ENCODE measurements at places on chromosomes 3 and 15.

DNA sequence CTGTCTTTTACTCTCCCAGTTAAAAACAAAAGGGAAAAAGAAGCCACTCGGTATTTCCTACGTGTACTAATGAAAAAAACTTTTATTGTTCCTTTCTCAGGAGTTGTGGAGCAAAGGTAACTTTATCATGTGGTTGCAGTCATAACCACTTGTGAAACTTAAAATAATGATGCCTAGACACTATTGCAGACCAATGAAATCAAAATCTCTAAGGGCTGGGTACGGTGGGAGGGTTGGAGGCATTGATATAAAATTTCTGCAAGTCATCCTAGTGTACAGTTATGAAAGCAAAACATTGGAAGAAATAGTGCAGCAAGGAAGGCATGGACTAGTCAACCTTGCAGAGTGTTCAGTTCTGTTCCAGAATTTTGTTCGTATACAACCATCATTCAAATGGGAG, 808.8 kb downstream of the TUSC7 start:
- no peak for DNase-seq

GRCh38 chr15:88716543-88717381, 77.9 kb downstream of the ISG20 start:
- DNase-seq, result no peak

DNA sequence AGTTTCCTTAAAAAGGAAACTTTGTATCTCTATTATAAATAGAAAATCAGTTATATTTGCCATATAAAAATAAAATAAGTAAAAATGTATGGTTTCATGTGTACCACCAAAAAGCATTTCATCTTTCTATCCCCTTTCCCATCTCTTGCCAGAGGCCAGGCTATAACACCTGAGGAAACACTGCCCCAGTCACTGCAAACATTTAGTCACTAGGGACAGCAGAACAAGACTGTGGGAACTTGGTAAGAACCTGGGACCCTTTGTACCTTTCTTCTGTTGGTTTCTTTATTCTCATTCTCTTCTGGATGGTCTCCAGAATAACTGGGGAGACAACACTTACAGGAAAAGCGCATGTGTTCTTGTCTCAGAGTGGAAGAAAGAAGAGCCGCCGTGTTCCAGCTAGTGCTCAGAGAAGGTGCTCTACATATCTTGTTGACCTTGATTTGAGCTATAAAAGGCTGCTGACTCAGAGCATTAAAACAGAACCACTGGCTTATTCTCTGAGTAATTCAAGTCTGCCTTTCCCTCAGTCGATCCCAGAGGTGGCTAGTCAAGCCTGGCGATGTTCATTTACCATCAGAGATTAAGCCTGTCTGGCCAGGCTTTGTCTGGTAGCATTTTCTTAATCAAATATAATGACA, 361.6 kb downstream of the RBMS3 start:
- no peak for DNase-seq

GRCh38 chr3:140760324-140761075, 82.6 kb downstream of the TRIM42 start:
- DNase-seq, result no peak

DNA sequence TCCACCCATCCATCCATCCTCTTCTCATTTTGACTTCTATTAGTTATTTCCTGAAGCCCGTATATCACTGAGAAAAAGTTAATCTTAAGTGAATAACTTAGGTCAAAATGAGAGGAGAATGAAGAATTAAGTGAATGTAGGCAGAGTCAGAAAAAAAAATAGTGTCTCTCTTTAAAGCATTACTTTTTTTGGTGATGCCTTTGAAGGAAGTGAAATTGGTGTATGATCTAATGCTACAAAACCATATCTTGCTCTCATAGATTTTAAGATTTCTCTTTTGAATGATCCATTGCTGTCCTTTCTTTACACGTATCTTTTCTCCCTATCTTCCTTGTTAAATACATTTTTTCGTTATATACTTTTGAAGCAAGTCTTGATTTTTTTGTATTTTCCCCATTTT, 23.4 kb downstream of the FNDC3B start:
- no peak for DNase-seq

GRCh38 chr3:49415931-49416601, 3.8 kb downstream of the TCTA start:
- DNase-seq, result peak; percentile 93

GRCh38 chr3:76888856-76889255, 151.0 kb upstream of the ROBO2 start:
- no peak for DNase-seq

DNA sequence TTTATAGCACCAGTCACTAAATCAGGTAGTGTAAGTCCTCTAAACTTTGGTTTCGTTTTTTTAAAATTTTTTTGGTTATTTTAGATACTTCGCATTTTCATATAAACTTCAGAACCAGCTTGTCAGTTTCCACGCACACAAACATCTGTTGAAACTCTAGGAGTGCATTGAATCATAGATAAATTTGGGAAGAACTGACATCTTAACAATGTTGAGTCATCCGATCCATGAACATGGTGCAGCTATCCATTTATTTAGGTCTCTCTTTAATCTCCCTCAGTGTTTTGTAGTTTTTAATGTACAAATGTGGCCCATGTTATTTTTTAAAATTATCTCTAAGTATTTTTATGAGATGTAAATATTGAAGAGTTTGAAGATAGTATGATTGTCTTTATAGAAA, 17.7 kb downstream of the TICRR start:
- DNase-seq, result no peak

- no peak for DNase-seq
Observed at GRCh38 chr15:56598991-56599390, 134.1 kb upstream of the MNS1 start.

GRCh38 chr3:101689286-101689685, 2.8 kb upstream of the RPL24 start:
- no peak for DNase-seq

GRCh38 chr15:47586653-47587224, 130.6 kb upstream of the SEMA6D start:
- DNase-seq, result no peak

DNA sequence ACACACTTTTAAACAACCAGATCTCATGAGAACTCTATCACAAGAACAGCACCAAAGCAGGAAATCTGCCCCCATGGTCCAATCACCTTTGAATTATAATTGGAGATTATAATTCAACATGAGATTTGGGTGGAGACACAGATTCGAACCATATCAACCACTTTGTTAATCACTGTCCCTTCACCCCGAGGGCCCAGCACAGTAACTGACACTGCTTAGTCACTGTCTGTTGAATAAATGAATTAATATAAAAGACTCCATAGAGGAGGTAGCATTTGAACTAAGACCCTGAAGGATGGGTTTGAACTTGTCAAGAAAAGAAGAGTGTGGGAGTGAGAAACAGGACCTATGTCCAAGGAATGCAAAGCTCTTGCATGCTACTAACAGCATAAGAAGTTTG, 276.4 kb downstream of the SHOX2 start:
- DNase-seq, result no peak

- DNase-seq, result no peak
Observed at GRCh38 chr3:5219216-5219615, 31.7 kb downstream of the EDEM1 start.

DNA sequence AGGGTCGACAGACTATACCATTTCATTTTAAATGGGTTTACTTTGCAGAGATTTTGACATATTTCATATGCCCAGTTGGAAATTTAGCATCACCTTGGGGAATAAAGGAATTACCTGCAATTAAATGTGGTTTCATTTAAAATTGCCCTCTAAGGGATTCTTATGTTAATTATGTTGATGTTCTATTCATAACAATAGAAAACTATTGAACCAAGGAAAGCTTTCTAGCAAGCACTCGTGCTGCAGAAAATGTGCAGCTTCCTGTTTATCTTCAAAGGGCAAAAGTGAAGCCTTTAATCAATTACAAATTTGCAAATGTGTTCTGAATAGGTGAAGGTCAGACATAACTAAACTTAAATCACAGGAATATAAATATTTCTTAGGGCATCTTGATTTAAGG, 352.1 kb downstream of the CHST2 start:
- DNase-seq, result no peak

DNA sequence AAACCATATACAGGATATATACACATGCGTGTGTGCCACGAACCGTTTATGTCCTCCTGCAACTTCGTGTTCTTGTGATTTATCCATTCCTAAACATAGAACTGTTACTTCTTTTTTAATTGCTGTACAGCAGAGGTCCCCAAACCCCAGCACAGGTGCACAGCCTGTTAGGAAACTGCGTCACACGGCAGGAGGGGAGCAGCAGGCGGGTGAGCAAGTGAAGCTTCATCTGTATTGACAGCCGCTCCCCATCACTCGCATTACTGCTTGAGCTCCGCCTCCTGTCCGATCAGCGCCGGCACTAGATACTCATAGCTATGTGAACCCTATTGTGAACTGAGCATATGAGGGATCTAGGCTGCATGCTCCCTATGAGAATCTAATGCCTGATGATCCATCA, 34.9 kb upstream of the NRROS start:
- no peak for DNase-seq

DNA sequence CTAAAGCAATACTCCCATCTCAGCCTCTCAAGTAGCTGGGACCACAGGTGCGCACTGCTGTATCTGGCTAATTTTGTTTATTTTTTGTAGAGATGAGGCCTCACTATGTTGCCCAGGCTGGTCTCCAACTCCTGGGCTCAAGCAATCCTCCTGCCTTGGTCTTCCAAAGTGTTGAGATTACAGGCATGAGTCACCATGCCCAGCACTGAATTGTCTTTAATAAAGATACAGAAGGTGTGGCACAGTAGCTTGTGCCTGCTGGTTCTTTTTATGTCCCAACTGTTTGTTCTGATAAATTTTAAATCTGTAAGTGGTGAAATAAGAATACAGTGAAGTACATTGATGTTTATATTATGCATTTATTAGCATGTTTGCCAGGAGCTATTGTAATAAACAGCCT, 20.6 kb upstream of the TRAK1 start:
- no peak for DNase-seq
